Cardiac fibroblast (primary cell): ENCODE measurements at places on chromosomes 4 and X.

GRCh38 chr4:185716577-185717376, 95.2 kb downstream of the SORBS2 start:
- DNase-seq, result no peak

DNA sequence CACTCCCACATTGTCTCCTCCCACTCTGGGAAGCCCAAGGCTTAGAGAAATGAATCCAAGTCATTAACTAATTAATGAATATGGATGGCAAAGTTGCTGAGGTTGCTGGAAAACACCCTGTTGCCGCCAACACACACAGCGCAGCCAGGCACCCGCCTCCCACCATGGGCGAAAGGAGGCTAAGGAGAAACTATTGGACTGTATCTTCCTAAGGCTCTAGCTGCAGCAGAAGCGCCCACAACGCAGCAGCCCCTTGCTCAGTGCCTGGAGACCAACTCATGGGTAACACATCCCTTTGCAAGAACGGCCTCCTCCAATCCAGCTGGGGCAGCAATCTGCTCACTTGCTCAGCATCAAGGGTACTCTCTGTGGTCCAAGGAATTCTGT, 34.2 kb downstream of the TSC22D3 start:
- DNase-seq, result no peak

GRCh38 chrX:45850775-45851433, 650.2 kb upstream of the DIPK2B start:
- DNase-seq, result peak; percentile 49

DNA sequence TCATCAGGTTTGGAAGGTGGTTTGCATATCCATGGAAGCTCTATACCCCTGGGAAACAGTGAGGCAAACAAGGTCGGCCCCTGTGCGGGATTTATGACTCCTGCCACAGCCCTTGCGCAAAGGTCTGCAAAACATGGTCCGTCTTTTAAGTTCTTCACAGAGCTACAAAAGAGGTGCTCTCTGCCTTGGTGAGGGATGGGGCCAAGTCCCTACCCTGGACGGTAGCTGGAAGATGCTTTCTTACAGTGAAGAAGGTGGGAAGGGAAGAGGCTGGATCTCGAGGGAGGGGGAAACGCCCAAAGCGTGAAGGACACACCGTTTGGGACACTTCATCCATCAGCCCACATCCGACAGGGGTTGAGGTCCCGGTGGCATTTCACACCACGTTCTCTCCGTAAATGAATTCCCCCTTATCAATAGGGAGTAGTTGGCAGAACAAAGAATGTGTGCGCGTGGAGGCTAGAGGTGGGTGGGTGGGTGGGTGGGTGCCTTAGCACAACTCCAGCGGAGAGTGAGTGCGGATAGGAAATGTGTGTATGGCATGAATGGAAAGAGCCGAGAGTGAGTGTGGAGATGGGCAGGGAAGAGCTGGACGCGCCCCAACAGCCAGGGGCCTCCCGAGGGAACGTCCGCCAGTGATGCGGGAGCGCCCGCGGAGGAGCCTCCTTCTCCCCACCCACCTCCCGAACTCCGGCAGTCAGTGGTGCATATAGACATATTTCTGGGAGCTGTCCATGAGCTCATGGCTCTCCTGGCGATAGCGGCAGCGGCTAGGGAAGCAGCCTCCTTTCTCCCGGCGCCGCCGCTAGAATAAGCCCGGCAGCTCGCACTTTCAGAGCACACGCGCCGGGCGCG, 68.3 kb downstream of the LARP7 start:
- peak; percentile 53 for DNase-seq

DNA sequence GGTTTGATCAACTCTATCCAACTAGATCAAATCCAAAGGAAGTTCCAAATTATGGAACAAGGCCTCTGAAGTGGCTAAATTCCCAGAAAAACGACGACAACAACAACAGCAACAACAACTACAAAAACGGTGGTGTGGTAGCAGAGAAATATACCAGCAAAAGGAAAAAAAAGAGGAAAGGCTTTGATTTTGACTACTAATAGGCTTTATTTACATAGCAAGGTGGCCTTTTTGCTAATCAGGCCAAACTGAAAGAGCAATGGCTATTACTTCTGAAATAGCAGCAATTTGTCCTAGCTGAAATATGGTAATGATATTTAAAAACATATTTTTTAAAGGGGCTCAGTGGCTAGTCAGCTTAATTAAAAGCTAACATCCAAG, 40.8 kb upstream of the TMPRSS11E start:
- DNase-seq, result no peak

DNA sequence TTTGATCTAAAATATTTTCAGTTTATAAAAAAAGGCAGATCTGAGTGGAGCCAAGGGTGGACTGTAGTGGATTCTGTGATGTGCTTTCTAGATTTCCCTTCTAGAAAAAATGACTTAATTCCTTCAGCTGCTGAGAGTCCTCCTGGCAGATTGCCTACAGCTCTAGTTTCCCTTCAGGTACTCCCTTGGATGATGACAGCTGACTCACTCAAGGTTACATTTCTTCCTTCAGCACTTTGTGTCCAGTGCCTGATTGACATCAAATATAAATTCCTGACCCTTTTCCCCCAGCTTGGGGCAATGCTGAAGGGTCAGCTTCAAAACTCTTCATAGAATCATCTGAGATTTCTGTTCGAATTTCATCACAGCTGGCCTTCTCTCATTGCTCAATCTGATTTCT, 161.7 kb downstream of the EMCN start:
- DNase-seq, result no peak

GRCh38 chr4:158777423-158778155, 8.8 kb downstream of the FNIP2 start:
- peak; percentile 19 for DNase-seq

DNA sequence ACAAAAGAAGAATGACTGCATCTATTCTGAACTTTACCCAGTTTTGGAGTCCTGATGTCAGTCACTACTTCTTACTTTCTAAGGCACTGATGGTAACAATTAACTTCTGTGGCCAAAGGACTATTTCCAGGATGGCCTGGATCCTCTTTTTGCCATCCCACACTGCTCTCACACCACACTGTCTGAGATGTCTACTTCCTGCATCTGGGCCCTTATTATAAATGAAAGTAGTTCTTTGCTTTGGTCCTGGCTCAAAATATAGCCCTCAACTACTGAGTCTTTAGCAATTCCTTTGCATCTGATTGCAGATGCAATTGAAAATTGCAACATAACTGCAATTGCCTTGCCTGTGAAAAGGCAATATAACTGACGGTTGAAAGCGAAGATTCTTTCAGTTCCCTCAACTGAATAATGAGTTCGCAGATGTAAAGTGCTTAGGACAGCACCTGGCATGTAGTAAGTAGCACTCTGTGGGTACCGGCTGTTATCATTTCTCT, 44.2 kb downstream of the COQ2 start:
- DNase-seq, result no peak

DNA sequence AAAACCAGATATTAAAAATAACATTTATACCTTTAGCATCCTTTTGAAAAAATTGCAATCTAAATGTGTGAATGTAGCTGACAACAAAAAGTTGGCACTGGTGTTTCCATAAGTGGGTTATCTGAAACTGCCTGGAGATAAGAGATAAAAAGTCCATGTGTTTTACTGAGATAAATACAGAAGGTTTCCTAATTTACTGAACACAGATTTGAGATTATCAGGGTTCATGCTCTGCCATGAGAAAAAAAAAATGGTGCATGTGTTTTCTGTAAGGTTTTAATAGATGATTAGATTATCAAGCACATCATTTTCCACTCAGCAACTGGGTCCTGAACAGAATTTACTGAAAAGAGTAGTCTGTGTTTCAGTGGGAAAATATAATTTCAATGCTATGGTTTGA, 326.2 kb upstream of the SLIT2 start:
- DNase-seq, result no peak

DNA sequence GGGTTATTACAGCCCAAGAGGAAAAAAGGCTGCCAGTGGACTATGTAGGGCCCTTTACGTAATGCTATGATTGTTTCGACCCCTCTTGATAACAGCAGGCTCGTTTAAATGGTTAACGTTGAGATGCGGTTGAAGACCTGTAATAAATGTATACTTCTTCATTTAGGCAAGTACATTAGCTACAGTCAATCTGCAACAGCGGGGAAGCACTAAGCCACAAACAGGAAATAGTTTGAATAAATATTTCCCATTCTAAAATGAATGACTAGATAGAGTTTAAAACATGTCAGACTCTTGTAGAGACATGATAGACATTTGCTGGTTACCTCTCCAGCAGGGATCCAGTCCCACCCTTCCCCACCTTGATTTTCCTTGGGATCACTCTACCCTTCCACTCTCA, 38.1 kb upstream of the STIM2 start:
- no peak for DNase-seq

DNA sequence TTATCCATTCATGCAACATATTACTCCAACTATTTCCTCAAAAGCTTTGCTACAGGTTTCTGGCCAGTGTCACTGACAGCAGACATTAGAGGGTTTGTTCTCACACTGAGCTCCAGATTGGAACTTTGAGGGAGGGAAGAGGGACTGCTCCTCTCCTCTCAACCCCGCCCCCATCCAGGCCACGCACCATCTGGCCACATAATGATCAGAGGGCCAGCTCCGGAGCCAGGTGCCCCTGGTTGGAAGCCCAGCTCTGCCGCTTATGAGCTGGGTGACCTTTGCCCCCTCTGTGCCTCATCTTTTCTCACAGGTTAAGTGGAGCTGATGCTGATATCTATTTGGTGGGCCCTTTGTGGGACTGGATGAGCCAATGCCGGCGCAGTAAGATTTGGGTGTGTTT, 55.8 kb downstream of the C4orf50 start:
- no peak for DNase-seq

DNA sequence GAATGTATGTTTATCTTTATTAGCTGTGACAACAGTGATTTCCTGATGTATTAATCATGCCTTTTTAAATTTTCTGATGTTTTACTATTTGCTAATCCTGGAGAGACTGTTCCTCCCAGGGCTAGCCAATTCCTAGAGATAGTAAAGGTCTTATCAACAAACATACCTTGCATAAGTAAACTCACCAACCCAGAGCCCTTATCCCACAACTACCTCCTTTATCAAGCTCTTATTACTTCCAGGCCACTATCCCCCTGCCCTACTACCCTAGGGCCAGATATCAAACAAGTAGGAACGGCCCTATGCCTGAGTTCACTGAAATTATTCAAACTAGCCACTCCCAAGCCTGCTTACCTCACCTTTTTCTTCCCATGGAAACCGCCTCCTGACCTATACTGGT, 58.2 kb upstream of the NPNT start:
- DNase-seq, result no peak

GRCh38 chrX:134761788-134762187, 103.5 kb upstream of the PLAC1 start:
- DNase-seq, result no peak

DNA sequence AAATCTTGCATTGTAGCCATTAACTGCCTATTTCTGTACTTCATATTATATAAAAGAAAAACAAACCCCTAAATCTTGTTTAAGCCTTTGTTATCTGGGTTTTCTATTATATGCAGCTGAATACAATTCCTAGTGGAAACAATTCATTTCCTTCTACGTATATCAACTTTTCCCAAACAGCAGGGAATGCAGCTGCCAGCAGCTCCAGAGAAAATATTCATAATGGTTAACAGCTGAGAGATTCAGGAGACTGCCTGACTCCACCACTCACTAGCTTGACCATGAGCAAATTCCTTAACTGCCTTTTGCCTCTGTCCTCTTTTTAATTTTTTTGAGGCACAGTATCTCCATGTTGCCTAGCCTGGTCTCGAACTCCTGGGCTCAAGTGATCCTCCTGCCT, 146.2 kb downstream of the SPATA18 start:
- DNase-seq, result no peak

- DNase-seq, result no peak
Measured at GRCh38 chr4:174538123-174538875, 16.0 kb upstream of the HPGD start.

GRCh38 chr4:52076731-52077130, 25.6 kb downstream of the SPATA18 start:
- DNase-seq, result no peak

DNA sequence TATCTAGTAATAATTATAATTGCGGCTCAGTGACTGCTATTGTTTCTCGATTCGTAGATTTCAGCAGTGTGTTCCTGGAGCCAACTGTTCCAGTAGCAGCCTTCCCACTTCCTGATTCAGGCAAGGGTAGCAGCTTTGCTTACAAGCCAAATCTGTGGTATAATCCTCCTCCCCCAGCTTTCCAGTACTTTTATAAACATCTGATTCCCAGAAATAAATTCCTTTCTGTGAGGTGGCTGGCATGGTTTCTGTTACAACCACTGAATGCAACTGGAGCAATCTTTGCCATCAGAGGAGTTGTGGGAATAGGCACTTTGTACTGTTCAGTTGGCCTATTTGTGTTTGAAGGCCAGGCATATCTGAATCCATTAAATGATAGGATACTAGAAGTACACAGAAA, 80.0 kb downstream of the GLRA3 start:
- no peak for DNase-seq

DNA sequence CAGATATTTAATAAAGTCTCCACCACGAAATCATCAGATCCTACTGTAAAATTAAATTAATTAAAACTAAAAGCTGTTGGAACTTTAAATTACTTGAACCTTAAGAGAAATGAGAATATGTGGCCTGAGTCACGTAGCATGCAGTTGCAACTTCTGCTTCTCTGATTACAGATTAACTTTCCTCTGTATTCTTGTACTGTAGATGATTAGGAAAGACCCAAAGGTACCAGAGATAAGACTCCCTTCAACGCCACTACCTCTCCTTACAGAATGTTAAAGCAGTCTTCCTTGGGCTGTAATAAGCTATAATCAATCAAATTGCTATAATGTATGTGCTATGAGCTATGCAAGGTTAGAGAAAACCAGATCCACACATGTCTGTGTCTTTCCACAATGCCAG, 47.9 kb downstream of the FAM13A start:
- DNase-seq, result no peak

DNA sequence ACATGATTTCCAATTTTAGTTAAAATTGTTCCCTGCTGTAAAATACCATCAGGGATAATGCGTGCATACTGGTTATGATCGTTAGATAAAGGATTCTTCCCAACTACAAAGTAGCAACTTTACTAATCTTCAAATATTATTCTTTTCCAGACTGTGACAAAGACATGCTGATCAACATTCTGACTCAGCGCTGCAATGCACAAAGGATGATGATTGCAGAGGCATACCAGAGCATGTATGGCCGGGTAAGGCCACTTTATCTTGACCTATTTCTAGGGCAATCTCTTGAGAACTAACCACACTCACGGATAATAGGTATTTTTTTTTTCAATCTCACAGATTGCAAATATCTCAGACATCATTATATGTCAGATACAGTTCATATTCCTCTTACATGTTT, 47.0 kb downstream of the ANXA10 start:
- DNase-seq, result peak; percentile 89

DNA sequence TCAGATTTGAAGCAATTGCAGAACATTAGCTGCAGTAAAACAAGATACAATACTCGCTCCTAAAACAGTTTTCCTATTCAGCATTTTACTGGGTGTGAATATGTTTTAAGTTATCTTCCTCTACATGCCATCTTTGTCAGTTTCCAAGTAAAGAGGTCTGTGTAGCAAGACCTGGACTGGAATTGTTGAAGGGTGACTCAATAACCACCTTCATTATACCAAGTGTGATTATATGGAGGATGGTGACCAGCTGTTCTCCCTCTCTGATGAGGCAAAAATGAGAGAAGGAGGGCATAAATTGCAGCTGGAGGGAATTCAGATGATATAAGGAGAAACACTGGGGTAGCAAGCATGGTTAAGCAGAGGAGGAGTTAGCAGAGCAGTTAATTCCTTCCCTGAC, 922.1 kb upstream of the SLIT2 start:
- peak; percentile 40 for DNase-seq

- DNase-seq, result no peak
Measured at GRCh38 chr4:1092026-1092982, 21.1 kb downstream of the RNF212 start.

- no peak for DNase-seq
Measured at GRCh38 chrX:115260330-115260729, 26.4 kb upstream of the LRCH2 start.
